PC-3 (cell line): ENCODE measurements at places on chromosomes 4 and X. TPM values are rescaled to one million over a fixed set of nuclear protein-coding genes. Genes with fewer than 3 reads are reported as not detected.

The ARX gene
- not detected in 2 replicates for total RNA-seq

The EDA2R gene
- total RNA-seq = not detected in 2 replicates

The GC gene
- not detected in 2 replicates for total RNA-seq

The OTC gene
- total RNA-seq = not detected in 2 replicates

The AREG gene
- 203 and 222 TPM in 2 replicates for total RNA-seq

The ADGRL3 gene
- total RNA-seq = 0.66 and 0.69 TPM in 2 replicates

The SSX4B gene
- not detected in 2 replicates for total RNA-seq

The CYBB gene
- 0.40 and 0.46 TPM in 2 replicates for total RNA-seq

The STBD1 gene
- total RNA-seq = 7.3 and 10.9 TPM in 2 replicates

The CSN1S1 gene
- not detected in 2 replicates for total RNA-seq

The TSPAN5 gene
- total RNA-seq = 41.8 and 50.3 TPM in 2 replicates

The MAGED4B gene
- total RNA-seq = 2.8 and 31.8 TPM in 2 replicates

The VEGFC gene
- 36.6 and 43.4 TPM in 2 replicates for total RNA-seq

The GAGE12C gene
- total RNA-seq = not detected in 2 replicates

The MUC7 gene
- 0.04 TPM in 1 of 2 replicates, not detected in the other for total RNA-seq

The LEF1 gene
- 0.58 and 2.4 TPM in 2 replicates for total RNA-seq

The MYL5 gene
- 11.3 and 15.2 TPM in 2 replicates for total RNA-seq

DNA sequence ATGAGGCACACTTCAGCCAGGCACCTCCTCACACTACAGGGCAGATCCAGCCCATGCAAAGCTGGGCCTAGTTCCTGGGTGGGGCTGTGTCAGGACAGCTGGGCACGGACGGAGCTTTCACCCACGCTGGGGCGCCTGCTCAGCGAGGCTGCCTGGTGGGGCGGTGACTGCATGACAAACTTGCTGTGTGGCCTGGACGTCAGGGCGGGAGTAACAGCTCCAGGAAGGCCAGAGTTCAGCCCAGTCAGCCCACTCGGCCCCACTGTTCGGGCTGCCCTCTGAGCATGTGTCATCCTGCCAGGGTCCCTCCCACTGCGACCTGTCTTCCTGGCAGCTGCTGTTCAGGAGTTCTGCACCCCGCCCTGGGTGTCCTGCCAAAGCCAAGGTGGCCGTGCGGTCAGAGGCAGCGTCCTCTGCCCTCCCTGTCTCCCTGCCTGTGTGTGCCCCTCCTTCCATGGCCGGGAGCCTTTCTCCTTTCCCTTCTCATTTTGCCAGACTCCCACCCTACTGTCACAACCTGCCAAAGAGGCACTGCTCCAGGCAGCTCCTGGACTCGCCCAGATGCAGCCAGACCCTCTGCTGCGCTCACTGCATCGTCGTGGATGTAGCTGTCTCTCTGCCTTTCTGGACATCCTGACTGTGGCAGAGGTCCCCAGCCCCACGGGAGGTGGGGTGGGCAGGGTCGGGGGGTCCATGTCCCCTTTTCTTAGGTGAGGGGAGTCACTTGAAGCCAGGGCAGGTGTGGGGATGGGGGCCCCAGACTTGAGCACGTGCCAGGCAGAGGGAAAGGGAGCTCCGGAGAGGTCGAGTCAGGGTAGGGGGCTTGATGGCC lies 33.0 kb upstream of the KIAA0232 start:
- peak; percentile 76 for DNase-seq

DNA sequence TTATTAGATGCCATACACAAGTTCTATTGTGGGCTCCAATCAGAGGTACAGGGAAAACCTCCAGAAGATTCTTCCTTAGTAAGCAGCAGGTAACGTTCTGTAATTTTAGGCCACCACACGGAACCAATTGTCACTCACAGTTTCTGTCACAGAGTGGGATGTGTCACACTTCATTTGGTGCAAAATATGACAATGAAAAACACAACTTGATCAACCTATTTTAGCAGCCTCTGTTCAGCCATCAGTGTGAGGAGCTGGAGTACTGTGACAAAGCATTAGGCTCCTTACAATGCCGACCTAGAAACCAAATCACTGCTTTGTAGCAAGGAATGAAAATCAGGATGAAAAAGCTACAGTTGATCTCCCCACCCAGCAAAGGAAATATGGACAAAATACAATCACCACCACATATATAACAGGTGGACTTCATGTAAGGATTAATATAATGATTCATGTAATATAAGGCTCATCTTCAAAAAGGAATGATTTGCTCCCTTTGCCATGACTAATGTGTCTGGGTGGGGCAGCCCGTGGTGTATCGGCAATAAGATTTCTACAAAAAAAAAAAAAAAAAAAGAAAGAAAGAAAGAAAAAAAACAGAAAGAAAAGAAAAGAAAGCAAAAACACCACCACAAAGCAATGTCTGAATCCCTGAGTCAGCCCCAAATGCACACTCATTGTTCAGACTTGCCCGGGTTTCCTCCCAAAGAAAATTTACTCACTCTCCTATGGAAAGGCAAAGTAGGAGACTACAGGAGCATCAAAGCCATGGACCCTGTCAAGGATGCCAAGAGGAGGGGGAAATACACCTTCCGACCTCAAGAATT lies 36.0 kb downstream of the SLC9A7 start:
- DNase-seq = peak; percentile 29

DNA sequence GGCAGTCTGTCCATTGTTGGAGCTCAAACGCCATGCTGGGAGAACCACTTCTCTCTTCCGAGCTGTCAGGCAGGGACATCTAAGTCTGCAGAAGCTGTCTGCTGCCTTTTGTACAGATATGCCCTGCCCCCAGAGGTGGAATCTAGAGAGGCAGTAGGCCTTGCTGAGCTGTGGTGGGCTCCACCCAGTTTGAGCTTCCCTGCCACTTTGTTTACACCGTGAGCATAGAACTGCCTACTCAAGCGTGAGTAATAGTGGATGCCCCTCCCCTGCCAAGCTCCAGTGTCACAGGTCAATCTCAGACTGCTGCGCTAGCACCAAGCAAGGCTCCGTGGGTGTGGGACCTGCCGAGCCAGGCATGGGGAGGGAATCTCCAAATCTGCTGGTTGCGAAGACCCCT lies 145.7 kb downstream of the VSIG4 start:
- DNase-seq = no peak

DNA sequence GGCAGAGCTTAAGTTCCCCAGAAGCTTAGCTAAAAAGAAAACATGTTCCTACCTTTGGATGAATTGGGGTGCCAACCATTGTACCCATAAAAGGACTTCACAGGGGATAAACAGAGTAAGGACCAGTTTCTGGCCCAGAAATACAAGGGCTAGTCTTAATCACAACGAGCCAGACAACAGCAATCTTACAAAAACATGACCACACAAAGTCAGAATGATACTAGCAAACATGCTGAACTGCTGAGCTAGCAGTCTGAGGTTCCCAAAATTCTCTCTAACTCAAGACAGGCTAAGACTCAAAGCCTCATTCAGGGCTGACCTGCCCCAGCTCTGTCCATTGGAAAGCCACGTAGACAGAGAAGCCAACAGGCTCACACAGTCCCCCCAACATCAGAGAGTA lies 40.3 kb downstream of the ATP11C start:
- no peak for DNase-seq

DNA sequence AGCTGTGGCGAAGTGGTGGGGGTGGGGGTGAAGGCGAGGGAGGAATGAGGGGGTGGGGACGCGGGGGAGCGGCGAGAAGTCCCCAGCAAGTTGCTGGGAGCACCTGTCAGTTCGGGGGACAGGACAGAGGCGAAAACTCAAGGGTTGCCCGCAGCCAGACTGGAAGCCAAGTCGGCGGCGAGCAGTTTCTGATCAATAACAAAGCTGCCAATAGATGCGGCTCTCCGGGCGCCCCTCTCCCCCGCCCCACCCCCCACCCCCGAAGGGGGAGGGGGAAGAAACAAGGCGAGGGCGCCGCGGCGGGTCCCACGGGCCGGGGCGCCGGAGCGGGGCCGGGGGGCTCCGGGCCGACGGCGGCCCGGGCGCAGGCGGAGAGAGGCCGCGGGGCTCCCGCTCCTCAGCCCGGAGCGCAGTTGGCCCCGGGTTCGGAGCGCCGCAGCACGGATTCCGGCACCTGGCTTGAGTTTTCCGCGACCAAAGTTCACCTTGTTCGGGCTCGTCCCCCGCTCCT lies 379 bp downstream of the PDGFC start:
- DNase-seq = no peak

DNA sequence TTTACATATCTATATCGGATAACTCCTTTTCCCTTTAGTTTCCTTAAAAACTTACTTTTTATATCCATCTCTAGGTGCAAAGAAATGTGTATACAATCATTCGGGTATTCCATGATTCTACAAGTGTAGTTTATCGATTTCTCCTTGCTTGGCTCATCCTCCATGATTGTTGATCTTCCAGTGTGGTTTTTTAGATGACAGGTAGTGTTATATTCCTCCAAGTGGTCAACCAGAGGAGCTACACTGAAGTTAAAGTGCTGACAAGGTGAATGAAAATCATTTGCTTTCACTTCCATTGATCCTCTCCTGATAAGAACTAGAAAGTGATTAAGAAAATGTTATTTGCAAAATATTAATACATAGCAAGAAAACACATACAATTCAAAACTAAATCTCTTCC lies 38.5 kb downstream of the TMEM156 start:
- DNase-seq = no peak

GRCh38 chr4:184400375-184400870 lies 73.9 kb downstream of the IRF2 start:
- peak; percentile 91 for DNase-seq

GRCh38 chrX:23919706-23920320 lies 12.0 kb downstream of the CXorf58 start:
- no peak for DNase-seq

DNA sequence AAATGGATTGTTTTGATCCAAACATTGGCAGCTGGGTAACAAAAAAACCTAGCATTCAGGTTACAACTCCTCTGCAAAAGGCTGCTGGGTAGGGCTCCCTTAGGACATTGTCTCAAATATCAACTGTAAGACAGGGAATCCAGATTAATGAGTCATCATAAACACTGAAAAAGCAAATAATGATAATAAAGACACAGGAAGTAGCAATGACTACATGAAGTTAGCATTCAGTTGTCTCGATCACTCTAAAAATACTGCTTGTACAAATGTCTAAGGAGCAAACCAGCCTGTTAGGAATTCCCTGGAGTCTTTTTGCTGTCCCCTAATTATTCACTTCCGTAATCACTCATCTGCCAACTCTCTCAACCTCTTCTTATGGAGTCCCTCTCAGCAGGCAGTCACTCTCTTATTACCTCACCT lies 259.2 kb downstream of the GPC3 start:
- DNase-seq = peak; percentile 93

GRCh38 chr4:15162465-15163283 lies 160.4 kb downstream of the CPEB2 start:
- peak; percentile 36 for DNase-seq

- no peak for DNase-seq
Observed at GRCh38 chr4:4417886-4418285, 31.0 kb downstream of the NSG1 start.

DNA sequence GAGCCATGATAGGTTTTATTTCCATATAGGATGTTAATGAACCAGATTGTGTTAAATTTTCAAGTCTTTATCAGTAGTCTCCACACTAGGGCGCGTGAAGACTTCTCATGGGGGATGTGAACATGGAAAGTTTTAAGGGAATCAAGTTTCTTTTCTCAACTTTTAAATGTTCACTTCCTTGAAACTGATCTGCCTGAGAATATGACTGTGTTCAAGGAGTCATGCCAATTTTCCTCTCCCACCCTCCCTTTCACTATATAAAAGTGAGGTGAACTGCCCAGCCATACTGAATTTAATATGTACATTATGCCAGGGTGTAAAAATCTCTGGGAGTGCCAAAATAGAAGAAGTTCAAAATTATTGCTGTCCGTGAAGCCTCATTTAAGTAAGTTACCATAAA lies 30.4 kb upstream of the HPGDS start:
- DNase-seq = no peak

DNA sequence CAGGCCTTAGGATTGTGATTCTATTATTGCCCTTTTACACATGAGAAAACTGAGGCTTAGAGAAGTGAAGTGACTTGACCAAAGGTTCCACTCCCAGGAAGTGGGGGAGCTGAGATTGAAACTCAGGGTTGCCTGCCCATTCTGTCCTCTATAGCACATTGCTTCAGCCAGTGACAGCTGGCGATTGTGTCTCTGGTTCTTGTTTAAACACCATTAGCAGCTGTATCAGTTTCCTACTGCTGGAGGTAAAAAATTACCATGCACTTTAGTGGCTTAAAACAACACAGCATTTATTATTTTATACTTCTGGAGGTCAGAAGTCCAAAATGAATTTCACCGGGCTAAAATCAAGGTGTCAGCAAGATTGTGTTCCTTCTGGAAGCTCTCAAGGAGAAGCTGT lies 205.8 kb upstream of the MAMLD1 start:
- no peak for DNase-seq

- DNase-seq = peak; percentile 86
Observed at GRCh38 chr4:2101346-2102044, 42.4 kb downstream of the NAT8L start.

GRCh38 chrX:107552930-107553329 lies 75.4 kb upstream of the PRPS1 start:
- no peak for DNase-seq

GRCh38 chrX:119095936-119096335 lies 23.1 kb downstream of the CT47C1 start:
- DNase-seq = peak; percentile 51

DNA sequence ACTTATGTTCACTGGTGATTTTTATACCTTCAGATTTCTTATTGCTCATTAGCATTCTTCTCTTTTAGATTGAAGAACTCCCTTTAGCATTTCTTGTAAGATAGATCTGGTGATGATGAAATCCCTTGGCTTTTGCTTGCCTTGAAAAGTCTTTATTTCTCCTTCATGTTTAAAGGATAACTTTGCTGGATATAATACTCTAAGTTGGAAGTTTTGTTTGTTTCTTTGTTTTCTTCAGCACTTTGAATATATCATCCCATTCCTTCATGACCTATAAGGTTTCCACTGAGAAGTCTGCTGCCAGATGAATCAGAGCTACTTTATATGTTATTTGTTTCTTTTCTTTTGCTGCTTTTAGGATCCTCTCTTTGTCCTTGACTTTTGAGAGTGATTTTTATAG lies 18.5 kb downstream of the CC2D2A start:
- DNase-seq = no peak
